ENCODE measurements at places on chromosomes 1 and 21. TPM values are rescaled to one million over a fixed set of nuclear protein-coding genes. Genes with fewer than 3 reads are reported as not detected.

DNA sequence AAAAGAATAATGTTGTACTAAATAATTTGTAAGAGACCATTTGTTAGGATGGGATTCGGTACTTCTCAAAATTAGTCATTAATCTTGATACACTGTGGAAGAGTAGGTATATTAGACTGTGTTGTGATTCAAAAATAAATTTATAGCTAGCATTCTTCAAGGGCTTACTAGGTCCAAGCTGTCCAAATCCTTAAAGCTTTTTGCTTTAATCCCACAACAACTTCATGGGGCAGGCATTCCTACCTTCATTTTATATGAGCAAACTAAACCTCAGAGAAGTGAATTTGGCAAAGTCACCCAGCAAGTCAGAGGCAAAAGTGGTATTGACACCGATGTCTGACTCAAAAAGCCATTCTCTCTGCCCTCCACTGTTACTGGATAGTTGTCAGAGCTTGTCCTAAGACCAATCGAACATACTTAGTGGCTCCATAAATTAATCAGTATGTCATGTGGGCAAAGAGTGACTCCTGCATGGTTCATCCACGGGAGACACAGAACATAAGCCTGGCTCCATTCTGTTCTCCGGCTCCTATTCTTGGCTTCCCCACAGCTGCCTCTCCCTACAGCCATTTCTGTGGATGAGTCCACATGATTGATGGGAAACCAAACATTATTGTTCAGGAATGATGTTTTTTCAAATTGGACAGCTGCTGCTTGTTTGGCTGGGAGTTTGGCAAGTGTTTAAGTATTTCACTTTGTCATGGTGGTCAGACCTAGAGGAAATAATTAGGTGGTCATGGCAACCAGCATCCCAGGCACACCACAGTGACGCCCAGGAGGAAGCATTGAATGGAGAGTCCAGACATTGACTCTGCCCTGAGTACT lies 133.4 kb upstream of the FGGY start:
- no peak for DNase-seq

The TRIM33 gene
- 41.2 TPM for total RNA-seq

The ITLN2 gene
- total RNA-seq = 0.20 TPM

DNA sequence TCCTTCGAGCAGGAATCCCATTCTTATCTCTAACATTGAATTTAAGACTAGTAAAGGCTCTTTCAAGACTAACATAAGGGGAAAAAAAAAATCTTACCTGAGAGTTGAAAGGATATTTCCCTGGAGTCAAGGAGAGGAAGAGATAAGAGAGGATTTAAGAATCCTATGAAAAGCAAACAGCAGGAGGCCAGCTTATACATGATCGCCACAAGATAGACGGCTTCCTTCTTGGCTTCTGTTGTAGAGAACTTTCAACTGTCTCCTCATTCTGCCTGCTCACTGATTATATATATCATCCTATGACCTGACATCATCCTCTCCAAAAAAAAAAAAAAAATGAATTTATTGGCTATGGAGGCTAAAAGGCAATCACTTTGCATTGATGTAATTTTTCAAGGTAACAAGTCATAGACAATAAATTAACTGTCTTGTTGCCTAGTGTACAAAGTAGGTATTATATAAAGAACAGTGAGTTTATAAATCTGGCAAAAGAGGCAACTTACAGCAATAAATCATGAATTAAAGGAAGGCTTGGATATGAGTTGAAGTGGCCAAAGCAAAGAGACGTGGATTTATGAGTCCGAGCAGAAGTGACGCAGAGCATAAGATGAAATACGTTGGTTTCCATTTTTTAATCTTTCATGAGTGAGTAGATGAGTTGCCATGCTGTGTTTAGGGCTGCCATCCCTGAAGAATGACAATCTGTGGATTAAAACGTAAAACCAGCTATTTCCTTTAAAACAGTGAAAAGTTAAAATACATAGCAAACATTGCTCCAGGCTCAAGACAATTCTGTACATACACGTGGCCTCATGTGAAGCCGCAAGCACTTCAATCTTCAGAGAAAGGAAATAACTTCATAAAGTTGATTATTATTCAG lies at the start of gene UTS2:
Gene UTS2 (minus strand): TSS at position 262 of the 880 bp plus-strand sequence. CDS start 62 bp downstream, at position 200.
- no peak for DNase-seq

DNA sequence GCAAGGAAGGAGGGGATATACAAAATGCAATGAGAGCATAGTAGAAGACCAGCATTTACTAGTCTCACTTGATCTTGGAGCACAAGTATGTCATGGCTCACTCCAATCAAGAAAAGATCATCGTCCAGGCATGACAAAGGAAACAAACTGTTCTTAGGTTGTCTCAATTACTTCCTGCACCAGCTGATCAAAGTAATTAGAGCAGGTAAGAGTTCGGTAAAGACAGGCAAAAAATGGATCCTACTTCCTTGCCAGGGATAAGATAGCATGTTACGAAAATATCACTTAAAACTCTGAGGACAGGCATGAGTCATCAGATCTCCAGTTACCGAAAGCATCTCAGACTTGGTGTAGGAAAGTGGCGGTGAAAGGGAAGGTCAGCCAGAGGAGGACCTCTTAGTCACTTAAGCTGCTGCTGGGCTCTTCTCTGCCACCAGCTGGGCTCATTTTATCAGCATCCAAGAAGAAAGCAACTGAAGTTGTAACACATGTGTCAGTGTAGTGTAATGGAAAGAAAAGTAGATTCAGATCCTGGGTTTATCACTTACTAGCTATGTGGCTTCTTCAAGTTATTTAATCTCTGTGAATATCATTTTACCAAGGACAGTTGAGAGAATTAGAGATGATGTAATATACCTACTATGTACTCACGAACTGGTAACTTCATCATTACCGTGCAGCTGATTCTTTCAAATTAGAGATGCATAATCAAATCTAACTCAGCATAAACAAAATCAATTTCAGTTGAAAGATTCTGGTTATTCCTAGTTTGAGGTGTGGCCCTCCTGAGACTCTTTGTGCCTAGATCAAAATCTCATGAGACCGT lies 46.8 kb downstream of the XCL1 start:
- peak; percentile 72 for DNase-seq

DNA sequence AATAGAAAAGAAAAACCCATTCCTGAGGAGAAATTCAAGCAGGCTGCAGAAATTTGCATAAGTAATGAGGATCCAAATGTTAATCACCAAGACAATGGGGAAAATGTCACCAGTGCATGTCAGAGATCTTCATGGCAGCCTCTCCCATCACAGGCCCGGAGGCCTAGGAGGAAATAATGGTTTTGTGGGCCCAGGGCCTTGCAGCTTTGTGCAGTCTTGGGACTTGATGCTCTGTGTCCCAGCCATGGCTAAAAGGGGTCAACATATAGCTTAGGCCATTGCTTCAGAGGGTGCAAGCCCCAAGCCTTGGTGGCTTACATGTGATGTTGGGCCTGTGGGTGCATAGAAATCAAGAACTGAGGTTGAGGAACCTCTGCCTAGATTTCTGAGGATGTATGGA lies 22.7 kb downstream of the RAB3GAP2 start:
- no peak for DNase-seq

The GGPS1 gene
- 30.6 TPM for total RNA-seq

- DNase-seq = no peak
Observed at GRCh38 chr1:108732398-108732797, 14.1 kb upstream of the STXBP3 start.

GRCh38 chr1:60903591-60903990 lies 178.8 kb upstream of the NFIA start:
- DNase-seq = no peak

All from HCT116 (cell line).